ENCODE measurements at places on chromosomes 5 and 9.
A peak's percentile ranks its signal among the peaks of the same experiment; 100 is the strongest.

GRCh38 chr5:116876240-116876840, 301.7 kb upstream of the SEMA6A start:
- DNase-seq: no peak

- no peak for DNase-seq
Observed at GRCh38 chr9:36896296-36896695, 137.8 kb downstream of the PAX5 start.

- DNase-seq: no peak
Observed at GRCh38 chr5:66985417-66985816, 211.2 kb downstream of the CD180 start.

- no peak for DNase-seq
Observed at GRCh38 chr5:139649082-139649991, 1.2 kb downstream of the CXXC5 start.

DNA sequence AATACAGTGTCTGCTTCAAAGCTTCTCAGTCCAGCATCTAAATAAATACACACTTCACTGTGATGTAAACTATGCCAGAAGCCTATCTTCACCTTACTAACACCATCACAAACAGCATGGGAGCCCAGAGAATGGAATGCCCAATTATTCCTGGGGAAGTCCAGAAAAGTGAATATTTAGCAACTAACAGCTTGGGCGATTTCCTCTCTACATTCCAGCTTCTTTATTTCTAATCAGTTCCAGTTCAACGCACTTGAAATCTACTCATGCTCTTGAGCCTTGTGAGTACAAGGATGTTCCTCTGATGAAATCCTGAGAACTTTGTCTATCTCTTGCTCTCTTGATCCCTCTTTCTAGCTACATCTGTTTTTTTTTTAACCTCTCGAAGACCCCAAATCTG, 100.4 kb upstream of the C9orf72 start:
- DNase-seq: no peak

GRCh38 chr5:61620699-61621182, 288.7 kb downstream of the ZSWIM6 start:
- no peak for DNase-seq

GRCh38 chr9:81266086-81266485, 423.3 kb downstream of the TLE1 start:
- DNase-seq: peak; percentile 2

GRCh38 chr9:31089549-31090221, 1294.8 kb upstream of the ACO1 start:
- DNase-seq: peak; percentile 23

DNA sequence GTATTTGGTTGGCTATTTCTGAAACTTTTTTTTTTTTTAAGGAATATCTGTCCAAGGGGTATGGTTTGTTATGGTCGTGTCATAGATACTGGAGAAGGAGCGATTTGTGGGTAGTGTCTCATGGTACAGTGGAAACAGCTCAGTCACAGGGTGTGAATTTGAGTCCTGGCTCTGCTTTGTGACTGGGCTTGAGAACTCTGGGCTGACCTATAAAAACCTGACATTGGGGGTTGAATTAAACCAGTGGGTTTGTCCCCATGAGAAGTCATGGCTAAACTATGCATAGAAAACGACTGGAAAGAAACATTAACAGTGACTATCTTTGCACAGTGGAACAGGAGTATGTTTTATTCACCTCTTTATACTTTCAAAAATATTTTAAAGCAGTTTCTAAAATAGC, 54.7 kb downstream of the MACROH2A1 start:
- no peak for DNase-seq

GRCh38 chr9:20405078-20405477, 217.2 kb downstream of the MLLT3 start:
- no peak for DNase-seq

- no peak for DNase-seq
Observed at GRCh38 chr5:179161901-179162300, 101.7 kb downstream of the ZNF354C start.

DNA sequence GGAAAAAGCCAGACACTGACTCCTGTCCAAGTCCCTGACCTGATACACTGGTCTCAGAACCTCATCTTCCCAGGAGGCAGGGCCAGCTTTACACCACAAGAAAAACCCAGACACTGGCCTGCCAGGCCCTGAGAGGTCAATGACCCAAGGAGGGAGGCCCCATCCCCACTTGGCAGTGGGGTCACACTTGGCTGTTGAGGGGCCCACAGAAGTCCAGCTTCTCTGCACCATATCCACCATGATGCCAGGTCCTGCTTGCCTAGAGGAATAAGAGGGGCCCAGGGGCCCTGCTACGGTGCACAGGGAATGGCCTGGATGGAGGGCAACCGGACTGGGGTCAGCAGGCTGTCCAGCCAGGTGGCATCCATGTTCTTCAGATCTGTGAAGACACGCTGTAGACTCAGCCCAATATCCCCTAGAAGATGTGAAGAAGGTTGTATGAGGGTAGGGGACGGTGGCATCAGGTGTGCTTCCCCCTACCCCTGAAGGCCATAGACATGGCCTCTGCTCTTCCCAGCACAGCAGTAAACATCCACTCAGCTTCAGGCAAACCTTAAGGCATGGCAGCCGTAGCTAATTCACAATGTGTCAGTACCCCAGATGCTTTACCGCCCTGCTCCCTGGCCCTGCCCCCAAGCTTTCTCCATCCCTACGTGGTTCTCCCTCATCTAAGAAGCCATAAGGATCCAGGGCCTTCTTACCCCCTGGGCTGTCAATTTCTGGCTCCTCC, 6.7 kb downstream of the IRF1 start:
- DNase-seq: no peak

DNA sequence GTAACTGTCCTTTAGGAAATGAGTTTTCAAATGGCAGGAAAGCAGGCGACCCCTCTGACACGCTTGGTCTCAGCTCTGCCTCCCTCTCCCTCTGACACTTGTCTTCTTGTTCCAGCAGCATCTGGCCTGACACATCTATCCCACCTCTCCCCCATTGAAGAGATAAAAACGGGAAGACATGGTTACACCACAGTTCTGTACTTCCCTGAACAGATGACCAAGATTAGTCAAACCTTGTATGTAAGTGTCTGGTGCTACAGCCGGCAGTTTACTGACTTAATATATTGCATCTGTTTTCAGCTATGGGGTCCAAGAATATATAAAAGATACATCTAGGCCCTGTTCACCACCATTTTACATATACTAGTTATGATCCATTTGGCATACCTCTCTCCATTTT, 29.6 kb upstream of the MLLT3 start:
- no peak for DNase-seq

GRCh38 chr5:100818340-100818739, 84.7 kb downstream of the ST8SIA4 start:
- no peak for DNase-seq

DNA sequence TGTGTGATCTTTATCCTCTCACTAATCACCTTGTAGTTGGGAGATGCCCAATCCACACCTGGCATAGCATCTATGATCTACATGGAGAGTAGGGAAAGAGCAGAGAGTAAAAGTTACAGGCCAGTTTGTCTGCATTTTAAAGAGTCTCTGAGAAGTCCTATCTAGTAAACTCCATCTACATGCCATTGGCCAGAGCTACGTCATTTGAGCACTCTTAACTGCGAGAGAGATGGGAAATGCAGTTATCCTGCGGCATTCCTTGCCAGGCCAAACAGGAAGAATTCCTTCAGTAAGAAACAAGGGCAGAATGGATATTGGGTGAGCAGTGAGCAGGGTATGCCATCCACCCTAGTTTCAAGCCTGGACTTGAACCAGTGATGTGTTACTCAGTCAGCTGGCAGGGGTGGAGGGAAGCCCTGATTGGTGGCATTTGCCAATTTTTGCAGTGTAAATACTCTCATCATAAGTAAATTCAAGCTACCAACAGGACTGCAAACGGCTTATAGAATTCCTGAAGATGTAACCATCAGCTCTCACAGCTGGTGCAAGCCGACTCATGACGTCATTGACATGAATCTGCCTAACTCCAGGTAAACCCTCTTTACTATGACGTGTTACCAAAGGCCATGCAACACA, 156.8 kb upstream of the MSX2 start:
- no peak for DNase-seq

GRCh38 chr9:122131401-122132001, 28.1 kb downstream of the NDUFA8 start:
- no peak for DNase-seq

DNA sequence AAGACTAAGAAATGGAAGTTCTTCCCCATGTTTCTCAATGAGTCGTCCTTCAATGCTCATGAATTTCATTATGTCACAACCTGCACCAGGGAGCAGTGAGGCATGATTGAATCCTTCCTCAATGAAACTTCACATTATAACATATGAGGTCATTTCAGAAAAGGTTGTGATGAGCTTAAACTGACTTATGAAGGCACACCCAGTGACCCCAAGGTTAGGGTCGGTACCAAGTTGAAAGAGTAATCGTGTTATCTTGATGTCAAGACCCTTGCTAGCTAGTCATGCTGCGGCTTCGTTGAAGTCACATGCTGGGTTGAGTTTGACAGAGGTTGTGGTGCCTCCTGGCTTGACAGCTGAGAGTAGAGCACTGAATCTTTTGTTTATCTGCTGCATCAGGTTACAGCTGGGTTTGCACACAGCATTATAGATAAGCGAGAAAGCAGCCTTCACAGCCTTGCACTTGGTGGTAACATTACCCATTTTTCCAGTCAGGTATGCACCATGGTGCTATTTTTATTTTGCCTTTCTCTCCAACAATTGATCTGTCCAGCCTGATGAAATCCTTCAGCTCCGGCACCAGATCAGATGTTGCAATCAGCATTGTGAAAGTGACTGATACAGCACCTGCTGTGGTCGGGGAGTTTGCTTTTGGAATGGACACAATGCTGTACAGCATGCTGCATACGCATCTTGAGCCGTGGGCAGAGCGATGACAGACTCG, 133.2 kb downstream of the ERCC6L2 start:
- no peak for DNase-seq

GRCh38 chr5:173454361-173454735, 126.1 kb upstream of the STC2 start:
- DNase-seq: no peak

DNA sequence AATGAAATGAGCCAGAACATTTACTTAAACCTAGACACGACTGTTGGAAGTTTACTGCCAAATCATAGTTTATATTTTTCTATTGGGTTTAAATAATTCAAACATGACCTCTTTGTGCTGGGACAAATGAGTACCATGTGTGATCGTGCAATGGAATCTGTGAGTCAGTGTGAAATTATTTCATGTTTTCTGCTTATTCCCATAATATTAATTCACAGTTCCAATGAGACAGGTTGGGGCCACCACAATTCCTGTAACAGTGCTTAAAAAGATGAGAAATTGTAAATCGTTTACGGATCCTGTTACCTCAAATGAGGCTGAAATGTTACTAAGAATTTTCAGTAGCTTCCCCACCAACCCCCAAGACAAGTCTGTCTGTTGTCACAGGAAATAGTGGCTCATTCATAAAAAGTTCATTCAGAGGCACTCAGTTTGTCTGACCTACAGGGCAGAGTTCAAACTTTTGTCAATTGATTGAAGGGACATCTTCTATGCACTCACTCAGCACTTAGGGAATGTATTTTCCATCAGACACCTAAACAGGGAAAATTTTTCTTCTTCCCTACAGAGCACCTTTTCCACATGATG, 563.9 kb upstream of the ADAMTS16 start:
- DNase-seq: peak; percentile 93

GRCh38 chr5:177387405-177387804, 3.2 kb downstream of the SLC34A1 start:
- DNase-seq: no peak

GRCh38 chr5:13731121-13731628, 213.3 kb downstream of the DNAH5 start:
- no peak for DNase-seq

- no peak for DNase-seq
Observed at GRCh38 chr5:16862777-16863176, 73.3 kb downstream of the MYO10 start.

DNA sequence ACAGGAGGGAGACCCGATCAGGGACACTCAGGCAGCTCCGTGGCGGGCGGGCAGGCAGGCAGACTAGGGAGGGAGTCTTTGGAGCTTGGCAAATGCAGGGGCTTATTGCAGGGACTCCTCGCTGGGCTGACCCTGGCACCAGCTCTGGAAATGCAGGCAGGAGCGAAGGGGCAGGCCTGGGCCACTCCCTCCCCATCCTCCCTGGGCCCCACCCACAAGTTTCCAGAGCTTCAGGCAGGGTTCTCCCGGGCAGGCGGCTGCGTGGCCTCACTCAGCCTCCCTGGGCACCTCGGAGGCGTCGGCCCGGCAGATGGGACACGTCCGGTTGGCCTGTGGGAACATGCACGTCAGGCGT, 8.5 kb downstream of the RNF44 start:
- DNase-seq: no peak

DNA sequence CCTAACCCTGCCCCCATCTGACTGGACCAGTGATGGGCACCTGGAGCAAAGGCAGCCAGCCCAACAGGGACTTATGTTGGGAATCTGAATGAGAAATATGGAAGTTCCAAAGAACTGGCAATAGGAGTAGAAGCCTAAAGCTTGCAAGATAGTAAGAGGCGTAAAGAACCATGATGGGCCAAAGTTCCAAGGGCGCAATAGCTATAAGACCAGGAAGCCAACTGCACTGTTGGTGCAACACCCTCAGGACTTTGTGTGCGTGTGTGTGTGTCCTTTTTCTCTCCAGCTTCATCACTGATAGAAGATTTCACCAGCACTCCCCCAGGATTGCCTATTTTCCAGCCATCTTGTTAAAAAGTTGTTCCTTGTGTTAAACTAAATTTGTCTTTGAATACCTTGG, 92.8 kb downstream of the ZNF608 start:
- no peak for DNase-seq

GRCh38 chr5:110032376-110032775, 342.6 kb downstream of the MAN2A1 start:
- no peak for DNase-seq

DNA sequence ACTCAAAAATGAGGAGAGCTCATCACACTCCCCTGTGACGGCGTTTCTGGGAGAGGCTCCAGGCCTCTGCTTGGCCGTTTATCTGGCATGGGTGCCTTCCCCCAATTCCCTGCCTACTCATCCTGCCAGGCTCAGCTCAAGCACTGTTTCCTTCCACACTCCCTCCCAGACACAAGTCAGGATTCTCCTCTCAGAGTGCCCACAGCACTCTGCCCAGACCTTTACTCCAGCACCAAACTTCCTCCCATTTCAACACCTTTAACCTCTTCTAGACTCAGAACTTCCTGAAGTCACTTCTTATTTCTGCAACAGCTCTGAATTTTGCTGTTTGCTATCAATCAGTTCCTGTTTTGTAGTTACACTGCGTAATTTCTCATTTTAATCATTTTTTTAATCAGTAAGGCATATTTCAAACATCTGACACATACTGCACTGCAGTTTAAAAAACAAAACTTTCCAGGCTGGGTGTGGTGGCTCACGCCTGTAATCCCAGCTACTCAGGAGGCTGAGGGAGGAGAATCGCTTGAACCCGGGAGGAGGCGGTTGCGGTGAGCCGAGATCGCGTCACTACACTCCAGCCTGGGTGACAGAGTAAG, 16.0 kb downstream of the TRMO start:
- DNase-seq: no peak

- DNase-seq: no peak
Observed at GRCh38 chr5:144206141-144206540, 35.5 kb downstream of the KCTD16 start.

DNA sequence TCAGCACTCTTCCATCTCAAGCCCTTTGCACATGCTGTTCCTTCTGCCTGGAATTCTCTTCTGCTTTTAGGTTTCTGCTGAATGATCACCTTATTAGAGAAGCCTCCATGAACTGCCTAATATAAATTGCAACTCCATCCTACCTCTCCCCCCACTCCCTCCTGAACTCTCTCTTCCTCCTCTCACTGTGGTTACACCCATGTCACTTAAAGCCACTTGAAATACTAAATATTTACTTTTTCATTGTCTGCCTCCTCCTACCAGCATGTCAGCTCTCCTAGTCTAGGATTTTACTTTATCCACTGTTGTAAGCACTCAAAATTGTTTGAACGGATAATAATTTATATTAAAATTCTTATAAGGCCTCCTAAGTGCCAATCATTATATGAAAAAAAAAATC, 43.8 kb downstream of the ACTL7B start:
- no peak for DNase-seq

All from fibroblast of skin of left quadriceps (primary cell).